ENCODE measurements at places on chromosomes 11 and 22. TPM values are rescaled to one million over a fixed set of nuclear protein-coding genes. Genes with fewer than 3 reads are reported as not detected.

GRCh38 chr11:7906481-7906880 is 24.6 kb downstream of the OR10A6 start:
- no peak for DNase-seq

- no peak for DNase-seq
Measured at GRCh38 chr11:42249956-42250355, 790.5 kb upstream of the LRRC4C start.

- DNase-seq, result no peak
Measured at GRCh38 chr11:118873804-118874203, 9.9 kb upstream of the CXCR5 start.

Gene MMP13
- not detected for total RNA-seq

- DNase-seq, result peak; percentile 88
Measured at GRCh38 chr22:50185375-50186087, at the start of gene TRABD. Gene TRABD, plus strand, starts transcription at chr22:50185913. Its CDS starts 7,148 bp downstream, at chr22:50193061.

DNA sequence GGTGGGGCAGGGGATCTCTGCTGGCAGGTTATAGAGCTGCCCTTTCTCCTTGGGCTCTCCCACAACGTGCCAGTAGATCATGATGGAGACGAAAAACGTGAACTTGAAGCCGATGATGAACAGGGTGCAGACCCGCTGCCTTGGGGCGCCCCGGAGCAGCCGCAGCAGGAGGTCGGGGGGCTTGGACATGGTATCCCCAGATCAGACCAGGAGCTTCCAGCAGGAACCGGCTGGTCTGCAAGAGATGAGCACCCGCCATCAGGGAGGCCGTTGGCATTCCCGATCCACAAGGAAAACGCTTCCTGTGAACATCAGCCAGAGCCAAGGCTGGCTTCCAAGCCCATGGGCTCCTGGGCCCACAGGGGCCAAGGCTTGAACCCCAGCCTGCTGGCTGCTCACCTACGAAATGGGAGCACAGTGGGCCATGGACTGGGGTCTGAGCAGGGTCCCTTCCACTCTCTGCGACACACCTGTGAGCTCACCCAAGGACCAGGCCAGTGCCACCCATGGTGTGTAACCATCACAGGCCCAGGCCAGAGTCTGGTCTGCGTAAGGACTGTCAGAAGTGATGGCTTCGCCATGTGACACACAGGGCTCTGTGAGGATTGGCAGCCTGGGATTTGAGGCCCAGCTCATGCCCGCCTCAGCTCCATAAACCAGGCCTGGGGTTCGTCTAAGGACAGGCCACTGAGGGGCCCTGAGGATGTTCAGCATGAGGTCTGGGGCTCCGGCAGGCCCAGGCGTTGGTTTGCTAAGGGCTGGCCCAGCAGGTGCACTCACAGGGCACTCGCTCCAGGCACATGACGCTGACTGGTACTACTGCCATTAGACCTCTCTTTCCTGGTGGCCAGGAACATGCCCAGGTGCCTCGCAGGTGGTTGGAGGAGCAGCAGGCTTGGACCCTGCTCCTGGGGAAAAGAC is 26.6 kb downstream of the A4GALT start:
- DNase-seq, result no peak

- DNase-seq, result no peak
Measured at GRCh38 chr22:36425977-36426523, 38.3 kb upstream of the MYH9 start.

DNA sequence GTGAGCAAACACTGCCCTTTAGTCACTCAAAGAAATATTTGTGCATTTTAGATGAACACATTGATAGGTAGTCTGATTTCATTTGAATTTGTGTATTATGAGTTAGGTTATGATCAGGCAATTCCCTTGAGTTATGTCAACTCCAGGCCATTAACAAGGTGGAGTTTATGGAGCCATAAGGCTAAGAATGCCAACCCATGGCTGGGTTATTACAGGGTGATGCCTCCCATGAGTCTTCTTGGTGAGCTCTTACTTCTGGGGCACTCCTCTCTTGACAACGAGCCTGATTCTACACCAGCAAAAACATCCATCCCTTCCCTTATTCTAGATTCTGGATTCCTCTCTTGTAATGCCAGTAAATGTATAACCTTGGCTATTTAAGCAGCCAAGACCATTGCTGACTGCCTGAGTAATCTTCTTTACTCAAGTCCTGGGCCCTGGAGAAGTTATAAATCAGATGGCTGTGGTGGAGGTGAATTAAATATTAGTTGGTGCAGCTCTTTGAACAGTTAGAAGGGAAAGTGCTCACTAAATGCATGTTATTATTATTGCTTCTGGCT is 645.7 kb upstream of the TENM4 start:
- no peak for DNase-seq

Gene TMEM86A
- total RNA-seq, result 4.8 TPM

DNA sequence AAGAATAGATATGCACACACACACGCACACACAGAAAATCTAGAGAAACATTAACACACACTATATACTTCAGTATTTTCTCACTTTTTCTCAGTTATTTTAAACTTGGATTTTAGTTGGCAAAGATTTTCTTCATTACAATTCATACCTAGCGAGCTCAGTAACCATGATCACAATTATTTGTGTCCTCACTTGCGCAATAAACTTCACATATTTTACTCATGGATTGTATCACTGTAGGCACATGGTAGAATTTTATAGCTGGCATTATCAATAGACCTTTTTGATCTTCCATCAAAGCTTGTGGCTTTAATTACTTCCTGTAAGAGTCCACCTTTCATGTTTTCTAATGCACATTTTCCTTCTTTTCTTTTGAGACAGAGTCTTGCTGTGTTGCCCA is 4.8 kb upstream of the XKR3 start:
- no peak for DNase-seq

GRCh38 chr11:77472991-77473800 is 698 bp downstream of the PAK1 start:
- DNase-seq, result peak; percentile 28

Gene TRPC6
- total RNA-seq, result not detected

DNA sequence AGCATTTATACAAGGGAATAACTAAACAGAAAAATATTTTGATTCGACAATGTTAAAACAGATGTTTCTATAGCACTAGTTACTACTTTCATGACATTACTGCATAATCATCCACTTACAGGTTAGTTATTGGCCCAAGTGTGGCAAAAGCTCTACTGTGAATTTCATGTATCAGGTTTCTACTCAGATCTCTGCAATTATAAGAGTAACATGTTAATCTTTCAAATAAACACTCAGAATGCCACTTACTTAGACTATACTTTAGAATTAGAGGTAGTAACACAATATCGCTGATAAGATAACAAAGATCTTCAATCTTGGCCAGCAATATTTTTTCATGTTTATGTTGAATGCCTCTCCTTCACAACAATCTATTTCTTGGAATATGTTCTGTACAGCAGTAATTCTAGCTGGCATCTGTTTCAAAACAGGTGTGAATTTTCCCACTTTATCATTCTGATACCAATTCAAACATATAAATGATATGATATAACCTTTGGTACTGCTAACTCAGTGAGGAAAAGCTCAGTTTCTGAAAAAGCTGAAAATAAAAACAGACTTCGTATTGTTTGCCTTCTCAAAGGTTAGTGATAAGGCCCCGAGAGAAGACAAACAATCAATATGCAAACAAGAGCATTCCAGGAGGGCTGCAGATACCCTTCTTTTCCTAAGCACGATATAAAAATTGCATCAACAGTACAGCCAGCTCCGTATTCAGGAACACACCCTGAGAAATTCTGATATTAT is 11.0 kb upstream of the CCDC34 start:
- DNase-seq, result no peak

- DNase-seq, result no peak
Measured at GRCh38 chr22:49037701-49038245, 789.9 kb downstream of the BRD1 start.

- DNase-seq, result no peak
Measured at GRCh38 chr11:32118025-32118974, 27.4 kb downstream of the RCN1 start.

Gene CENPM
- 33.9 TPM for total RNA-seq

- DNase-seq, result no peak
Measured at GRCh38 chr22:48981371-48982061, 846.2 kb downstream of the BRD1 start.

DNA sequence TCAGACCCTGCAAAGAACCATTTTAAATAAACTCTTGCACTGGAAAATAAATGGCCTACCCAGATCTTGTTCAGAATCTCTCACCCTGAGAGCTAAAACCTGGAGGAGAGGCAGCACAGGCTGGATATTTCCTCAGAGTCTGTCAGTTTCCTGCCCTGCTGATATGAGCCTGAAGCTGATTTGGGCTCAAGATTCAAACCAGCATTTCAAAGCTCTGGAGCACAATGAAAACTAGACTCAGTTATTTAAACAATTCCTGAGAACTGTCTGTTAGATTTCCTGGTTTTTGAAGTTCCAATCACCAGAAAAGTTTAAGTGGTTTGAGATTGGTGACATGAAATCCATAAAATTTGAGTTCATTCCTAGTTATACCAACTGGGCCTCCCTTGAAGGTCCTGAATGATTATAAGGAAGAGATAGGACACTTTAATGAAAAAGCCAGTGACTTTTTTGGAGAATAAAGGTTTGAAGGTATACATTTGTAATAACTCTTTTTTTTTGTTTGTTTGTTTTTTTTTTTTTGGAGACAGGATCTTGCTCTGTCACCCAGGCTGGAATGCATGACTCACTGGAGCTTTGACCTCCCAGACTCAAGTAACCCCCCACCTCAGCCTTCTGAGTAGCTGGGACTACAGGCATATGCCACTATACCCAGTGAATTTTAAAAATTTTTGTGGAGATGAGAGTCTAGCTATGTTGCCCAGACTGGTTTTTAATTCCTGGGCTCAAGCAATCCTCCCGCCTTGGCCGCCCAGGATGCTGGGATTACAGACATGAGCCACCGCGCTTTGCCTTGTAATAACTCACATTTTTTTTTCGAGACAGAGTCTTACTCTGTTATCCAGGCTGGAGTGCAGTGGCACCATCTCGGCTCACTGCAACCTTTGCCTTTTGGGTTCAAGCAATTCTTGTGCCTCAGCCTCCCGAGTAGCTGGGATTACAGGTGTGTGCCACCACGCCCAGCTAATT is 8.0 kb upstream of the ESAM start:
- no peak for DNase-seq

- no peak for DNase-seq
Measured at GRCh38 chr11:1486054-1486825, at the start of gene MOB2. Gene MOB2, minus strand, starts transcription at chr11:1486779. Its CDS starts 223 bp downstream, at chr11:1486556.

GRCh38 chr11:19952116-19952605 is 208.1 kb downstream of the DBX1 start:
- DNase-seq, result no peak

- DNase-seq, result no peak
Measured at GRCh38 chr11:123384116-123384515, 46.0 kb upstream of the GRAMD1B start.

DNA sequence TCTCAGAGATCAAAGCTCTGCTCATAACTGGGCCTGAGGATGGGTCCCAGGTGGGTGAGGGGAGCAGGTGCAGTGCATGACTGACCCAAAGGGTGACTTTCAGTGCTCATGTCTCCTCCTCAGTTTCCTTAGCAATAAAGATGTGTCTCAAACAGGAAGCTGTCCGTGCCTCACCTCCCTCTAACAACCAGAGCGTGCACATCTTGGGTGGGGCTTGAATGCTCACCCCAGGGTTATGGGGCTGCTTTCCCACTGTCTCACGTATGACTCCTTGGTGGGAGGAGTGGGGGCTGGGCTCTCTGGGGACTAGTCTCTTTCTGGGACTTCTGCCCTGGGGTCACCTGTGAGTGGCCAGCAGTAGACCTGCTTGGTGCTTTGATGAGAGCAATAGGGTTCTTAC is 53.9 kb upstream of the PHOX2A start:
- DNase-seq, result no peak

GRCh38 chr11:116255321-116255953 is 517.4 kb downstream of the BUD13 start:
- no peak for DNase-seq

Gene INS
- not detected for total RNA-seq

DNA sequence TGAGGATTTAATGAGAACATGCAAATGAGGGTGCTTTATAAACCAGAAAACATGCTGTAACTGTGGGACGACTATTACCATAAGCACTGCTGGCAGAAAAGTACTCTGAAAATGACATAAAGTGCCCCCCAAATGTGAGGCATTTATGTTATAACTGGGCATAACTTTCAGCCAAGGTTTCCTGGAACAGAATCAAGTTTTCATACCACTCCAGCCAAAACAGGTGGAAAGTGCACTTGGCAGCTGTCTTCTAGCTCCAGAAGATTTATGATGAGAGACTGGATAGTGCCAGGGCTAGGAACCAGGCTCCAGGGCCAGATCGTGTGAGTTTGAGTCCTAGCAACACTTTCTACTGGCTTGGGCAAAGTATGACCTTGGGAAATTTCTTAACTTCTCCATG is 339.2 kb downstream of the TENM4 start:
- DNase-seq, result no peak

DNA sequence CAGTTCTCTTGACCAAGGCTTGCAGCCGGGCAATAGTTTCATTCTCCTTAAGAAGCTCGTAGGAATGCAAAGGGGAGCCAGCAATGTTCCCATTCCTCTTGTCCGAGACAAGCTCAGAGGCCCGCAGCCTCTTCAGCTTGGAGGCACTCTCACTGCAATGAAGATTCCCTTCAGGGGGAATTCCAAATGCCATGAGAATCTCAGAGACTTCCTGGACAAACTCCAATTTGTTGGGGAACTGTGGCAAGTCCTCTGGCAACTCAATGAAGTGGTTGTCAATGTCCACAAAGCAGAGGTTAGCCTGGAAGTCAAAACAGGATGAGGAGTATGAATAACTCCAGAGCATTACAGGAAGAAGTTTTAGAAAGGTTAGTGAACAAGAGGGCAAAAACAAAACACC is 84.4 kb downstream of the DENND5A start:
- DNase-seq, result no peak

DNA sequence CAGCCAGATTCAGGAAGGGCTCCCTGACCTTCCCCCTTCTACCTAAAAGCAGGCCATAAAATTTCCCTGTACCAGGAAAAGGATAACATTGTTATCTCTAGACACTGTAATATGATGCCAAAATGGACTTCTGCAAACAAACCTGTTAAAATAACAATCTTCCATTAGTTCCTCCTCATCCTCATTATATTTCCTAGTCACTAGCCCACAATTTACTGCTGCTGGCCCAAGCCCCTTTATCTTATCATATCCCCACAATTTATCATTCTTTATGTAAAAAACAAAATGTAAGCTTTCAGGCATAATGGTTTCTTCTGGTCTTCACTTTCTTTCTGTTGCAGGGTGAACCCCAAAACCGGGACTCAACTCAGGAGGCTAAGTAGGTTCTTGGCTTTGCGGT is 1132.1 kb upstream of the CNTN5 start:
- no peak for DNase-seq

Gene CD81
- 156 TPM for total RNA-seq

GRCh38 chr11:131644204-131644795 is 273.9 kb downstream of the NTM start:
- no peak for DNase-seq

- DNase-seq, result no peak
Measured at GRCh38 chr11:110113505-110113904, 20.3 kb downstream of the ZC3H12C start.

Gene DEAF1
- 84.1 TPM for total RNA-seq

Data from CD4-positive, CD25-positive, alpha-beta regulatory T cell (primary cell).